ENCODE measurements at places on chromosomes 12 and 14.

DNA sequence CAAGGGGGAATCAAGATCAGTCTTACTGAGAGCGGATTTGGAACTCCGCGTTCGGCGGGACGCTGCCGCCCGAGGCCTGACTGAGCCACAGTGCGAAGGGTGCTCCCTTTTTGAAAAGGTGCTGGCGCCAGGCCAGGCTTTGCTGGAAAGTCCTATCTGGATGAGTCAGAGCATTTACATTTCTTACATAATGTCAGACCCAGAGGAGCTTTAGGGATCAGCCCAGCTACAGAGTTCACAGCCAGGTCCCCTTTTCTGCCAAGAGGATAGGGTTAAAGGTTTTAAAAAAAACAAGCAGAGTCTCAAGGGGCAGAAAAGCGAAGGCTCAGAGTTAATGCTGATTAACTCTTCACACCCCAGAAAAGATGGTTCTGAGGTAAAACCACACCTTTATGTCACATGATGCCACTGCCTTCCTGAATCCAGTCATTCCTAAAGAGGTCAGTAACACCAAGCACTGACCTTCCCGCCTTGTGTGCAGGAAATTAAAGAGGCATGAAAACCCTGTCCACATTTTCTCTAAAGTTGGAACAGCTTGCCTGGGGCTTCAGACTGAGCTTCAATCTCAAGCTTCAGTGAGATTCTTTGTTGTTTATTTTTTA lies 11.7 kb upstream of the FBXL14 start:
- DNase-seq, result no peak

DNA sequence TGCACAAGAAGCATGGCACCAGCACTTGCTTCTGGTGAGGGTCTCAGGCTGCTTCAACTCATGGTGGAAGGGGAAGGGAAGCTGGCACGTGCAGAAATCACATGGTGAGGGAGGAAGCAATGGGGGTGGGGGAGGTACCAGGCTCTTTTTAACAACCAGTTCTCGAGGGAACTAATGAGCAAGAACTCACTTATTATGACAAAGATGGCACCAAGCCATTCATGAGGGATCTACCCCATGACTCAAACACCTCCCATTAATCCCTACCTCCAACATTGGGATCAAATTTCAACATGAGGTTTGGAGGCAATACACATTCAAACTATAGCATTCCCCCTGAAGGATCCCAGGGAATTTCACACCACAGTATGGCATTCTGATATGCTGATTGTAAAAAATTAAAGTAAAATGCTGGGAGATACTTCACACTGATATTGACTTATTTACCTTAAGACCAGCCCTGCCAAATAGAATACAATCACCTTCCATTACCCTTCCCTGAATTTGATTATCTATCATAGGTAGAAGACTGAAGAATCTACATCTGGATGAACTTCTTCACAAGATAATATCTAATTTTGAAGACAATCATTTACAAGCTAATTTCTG lies 201.7 kb upstream of the PLXNC1 start:
- DNase-seq, result no peak

- no peak for DNase-seq
These were observed 141.3 kb downstream of the TSPAN9 start for GRCh38 chr12:3218228-3219171.

GRCh38 chr12:24821691-24822090 lies 127.2 kb downstream of the BCAT1 start:
- no peak for DNase-seq

DNA sequence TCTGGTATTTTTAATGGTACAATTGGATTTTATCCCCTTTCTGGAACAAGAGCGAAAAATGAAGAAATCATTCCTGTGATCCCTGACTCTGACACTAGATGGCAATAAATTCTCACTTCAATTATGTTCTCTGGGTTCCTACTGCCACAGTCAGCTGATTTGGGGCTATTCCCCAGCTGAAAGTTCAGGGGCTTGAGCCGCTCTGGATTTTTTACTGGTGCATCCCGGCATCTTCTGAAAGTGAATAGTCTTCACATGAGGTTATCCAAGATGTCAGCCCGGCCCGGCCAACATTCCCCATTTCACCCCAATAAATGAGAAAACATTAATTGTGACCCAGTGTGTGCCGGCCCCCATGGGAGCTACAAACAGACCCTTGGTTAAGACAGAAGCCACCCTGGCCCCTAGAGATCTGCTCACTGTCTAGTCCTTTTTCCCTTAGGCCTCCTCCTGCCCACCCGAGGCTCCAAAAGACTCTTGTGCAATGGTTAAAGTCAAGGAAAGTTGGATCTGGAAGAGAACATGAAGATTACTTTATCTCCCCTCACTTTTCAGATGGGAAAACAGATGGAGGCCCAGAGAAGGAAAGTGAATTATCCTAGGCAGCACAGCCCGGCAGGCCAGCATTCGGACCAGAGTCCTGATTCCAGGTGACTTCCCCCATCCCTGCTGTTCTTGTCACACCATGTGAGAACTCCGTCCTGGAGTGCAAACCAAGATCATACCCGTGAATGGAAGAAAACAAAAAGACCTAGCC lies 20.8 kb downstream of the CKAP4 start:
- DNase-seq, result no peak

DNA sequence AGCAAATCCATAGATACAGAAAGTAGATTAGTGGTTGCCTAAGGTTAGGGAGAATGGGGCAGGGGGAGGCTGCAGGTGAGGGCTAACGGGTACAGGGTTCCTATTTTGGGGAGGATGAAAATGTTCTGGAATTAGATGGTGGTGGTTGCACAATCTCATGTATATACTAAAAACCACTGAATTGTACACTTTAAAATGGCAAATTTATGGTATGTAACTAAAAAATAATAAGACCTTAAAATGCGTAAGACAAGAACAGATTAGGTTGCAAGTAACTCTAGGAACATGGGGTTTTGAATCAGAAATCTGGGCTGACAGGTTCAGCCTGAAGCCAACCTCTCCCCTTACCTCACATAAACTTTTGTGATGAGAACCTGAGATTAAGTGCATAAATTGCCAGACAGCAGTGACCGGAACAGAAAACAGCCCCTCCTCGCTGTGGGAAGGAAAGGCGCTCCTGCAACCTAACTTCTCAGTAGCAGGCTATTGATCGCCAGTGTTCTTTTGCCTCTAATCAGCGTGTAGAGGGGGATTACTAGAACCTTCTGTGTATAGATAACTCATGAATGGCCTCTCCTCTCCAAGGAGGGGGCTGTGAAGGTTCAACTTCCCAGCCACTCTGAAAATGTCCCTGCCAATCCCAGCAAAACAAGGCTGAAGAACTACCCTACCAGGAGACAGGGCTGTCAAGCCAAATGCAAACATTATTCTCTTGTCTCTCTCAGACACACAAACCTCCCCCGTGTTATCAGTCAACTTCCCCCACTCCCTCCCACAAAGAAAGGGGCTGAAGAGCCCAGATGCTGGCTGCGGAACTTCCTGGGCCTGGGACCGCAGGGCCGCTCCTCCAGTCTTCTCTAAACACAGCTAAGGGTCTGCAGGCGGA lies 1.9 kb downstream of the SSH1 start:
- DNase-seq, result no peak

- DNase-seq, result no peak
These were observed 21.0 kb downstream of the AKT1 start for GRCh38 chr14:104774453-104775072.

DNA sequence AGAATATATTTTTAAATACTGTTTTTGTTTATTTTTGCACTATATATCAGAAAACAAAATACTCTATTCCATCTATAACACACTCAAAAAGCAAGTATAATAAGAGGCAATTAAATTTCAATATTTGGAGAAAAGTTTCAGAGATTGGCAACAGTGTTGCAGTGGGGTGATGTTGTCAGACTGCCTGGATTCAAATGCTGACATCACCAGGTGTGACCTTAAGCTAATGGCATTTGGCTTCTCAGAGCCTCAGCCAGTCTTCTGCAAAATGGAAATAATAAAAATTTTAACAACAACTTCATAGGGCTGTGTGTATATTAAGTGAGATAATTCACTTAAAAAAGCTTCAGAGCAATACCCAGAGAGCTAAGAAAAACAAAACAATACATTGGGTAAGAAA lies 74.7 kb downstream of the TMTC1 start:
- DNase-seq, result no peak

GRCh38 chr12:94386422-94386821 lies 73.2 kb downstream of the CEP83 start:
- no peak for DNase-seq

DNA sequence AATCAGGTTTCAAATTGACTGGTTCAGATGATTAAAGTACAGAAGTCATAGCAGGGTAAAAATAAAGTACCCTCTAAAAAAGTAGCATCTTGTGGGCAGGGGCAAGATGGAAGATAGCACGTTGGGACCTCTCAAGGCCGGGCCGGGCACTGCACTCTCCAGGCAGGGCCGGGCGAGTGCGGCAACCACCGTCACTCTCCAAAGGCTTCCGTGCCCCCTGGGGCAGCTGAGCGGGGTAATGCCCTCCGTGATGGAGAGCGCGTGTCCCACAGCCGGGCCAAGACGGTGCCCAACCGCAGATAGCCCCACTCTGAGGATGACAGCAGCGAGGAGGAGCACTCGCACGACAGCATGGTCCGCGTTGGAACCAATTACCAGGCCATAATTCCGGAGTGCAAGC lies 8.6 kb upstream of the PLXNC1 start:
- DNase-seq, result no peak

DNA sequence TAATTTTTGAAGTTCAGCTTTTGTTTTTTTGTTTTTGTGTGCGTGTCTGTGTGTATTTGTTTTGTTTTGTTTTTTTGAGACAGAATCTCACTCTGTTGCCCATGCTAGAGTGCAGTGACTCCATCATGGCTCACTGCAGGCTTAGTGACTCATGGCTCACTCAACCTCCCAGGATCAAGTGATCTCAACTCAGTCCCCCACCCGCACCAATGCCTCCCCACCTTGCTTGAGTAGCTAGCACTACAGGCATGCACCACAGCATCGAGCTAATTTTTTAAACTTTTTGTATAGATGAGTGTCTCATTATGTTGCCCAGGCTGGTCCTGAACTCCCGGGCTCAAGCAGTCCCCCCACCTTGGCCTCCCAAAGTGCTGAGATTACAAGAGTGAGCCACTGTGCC lies 981.4 kb downstream of the BCL11B start:
- DNase-seq, result no peak

DNA sequence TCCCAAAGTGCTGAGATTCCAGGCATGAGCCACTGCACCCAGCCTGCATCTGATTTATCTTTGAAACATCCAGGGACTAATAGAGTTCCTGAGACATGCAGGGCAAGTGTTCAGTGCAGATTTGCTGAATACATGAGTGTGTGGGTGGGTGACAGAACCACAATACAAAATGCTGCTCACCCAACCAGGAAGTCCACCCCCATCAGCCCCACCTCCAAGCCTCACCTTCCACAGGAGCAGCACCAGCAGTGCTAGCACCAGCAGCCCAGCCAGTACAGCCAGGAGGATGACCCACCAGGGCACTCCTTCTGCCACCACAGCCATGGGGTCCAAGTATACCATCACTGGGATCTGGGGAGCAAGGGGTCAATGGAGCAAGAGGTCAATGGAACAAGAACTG lies 20.0 kb downstream of the ITGA7 start:
- no peak for DNase-seq

- no peak for DNase-seq
These were observed 53.8 kb upstream of the USP44 start for GRCh38 chr12:95605087-95605486.

- DNase-seq, result peak; percentile 62
These were observed 3.3 kb upstream of the CIPC start for GRCh38 chr14:77094672-77095284.

DNA sequence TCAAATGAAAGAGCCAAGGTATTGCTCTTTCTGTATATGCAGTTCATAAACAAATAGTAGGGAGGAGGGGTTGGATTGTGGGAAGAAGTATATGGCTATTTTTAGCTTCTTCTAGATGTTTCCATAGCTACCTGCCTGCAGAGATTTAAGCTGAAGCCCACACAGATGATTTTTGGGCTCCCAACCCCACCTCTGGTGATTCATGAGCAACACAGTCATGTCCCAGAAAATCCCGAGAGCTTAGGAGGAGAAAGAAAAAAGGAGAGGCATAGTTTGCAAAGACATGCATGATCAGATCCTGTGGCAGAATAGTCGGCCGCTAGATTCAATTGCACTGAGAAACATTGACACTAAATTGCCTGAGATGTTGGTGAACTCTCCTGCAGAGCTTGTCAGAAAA lies 13.8 kb downstream of the TESPA1 start:
- DNase-seq, result no peak

DNA sequence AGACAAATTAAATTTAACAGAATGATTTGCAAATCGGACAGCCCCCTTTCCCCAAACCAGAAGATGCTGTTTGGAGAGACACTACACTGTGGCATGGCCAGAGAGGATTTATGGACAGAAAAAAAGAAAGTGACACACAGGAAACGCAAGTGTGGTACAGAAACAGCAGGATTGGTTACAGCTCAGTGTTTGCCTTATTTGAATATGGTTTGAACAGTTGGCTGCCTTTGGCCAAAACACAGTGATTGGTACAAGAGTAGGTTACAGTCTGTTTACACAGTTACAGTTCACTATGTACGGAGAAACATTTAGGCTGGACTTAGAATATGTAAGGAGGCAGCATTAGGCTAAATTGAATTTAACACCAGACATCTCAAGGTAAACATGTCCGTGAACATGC lies 335.3 kb downstream of the NPAS3 start:
- no peak for DNase-seq

DNA sequence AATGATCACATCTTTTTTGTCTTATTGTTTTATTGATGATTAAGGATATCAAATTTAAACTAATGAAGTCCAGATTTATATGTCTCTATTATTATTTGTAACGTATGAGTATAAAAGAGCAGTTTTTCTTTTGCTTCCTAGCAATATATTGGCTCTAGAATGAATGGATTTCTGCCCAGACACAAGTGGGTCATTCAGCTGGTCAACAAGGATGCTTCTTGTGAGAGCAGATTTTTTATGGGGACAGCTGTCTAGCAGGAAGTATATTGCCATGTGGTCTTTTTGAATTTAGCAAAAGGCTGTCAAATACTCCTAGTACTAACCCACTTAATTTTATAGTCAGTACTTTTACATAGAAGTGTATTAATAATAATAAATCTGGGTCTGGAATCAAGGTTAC lies 1071.1 kb upstream of the FLRT2 start:
- DNase-seq, result no peak

DNA sequence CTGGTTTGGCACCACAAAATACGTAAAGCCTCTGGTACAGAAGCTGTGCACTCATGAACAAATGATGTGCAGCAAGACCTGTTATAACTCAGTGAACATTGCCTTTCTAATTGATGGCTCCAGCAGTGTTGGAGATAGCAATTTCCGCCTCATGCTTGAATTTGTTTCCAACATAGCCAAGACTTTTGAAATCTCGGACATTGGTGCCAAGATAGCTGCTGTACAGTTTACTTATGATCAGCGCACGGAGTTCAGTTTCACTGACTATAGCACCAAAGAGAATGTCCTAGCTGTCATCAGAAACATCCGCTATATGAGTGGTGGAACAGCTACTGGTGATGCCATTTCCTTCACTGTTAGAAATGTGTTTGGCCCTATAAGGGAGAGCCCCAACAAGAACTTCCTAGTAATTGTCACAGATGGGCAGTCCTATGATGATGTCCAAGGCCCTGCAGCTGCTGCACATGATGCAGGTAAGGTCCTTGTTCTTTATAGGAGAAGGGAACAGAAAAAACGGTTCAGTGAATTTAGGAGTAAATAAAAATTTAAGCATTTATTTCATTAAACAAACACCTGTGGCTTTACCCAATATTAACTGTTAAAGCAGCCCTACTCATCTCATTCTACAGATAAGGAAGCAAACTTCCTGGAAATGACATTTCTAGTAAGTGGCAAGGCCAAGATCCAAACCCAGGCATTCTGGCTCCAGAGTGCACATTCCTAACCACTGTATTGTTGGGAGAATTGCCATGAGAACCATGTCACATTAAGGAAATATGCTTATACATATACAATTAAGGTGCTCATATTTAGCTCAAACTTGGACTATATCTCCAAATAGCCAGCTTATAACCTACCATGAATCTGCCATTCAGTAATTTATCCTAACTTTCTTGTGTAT lies 11.7 kb downstream of the COCH start:
- no peak for DNase-seq
